ENCODE measurements at places on chromosomes 2 and 18.

- no peak for DNase-seq
These were observed 52.7 kb upstream of the CYP1B1 start for GRCh38 chr2:38128653-38129052.

DNA sequence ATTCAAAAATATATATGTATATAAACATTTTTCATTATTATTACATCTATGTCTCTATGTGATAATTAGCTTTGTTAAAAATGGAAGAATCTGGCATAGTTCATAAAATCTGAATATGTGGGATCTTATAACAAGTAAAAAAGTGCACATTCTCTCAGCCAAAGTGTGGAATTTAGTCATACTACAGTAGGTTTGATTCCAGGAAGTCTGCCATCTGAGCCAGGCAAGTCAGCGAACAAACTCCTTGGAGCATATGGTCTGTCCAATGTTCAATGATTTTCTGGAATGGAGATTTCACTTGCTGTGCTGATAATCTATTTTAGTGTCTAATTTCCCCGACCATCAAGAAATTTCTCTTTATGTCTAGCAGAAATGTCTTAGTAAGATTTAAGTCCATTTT lies 1033.2 kb upstream of the NXPH2 start:
- DNase-seq = no peak

- DNase-seq = no peak
These were observed 501.7 kb upstream of the TCF4 start for GRCh38 chr18:56089612-56090258.

- no peak for DNase-seq
These were observed 102.1 kb downstream of the MTCL1 start for GRCh38 chr18:8807488-8807805.

DNA sequence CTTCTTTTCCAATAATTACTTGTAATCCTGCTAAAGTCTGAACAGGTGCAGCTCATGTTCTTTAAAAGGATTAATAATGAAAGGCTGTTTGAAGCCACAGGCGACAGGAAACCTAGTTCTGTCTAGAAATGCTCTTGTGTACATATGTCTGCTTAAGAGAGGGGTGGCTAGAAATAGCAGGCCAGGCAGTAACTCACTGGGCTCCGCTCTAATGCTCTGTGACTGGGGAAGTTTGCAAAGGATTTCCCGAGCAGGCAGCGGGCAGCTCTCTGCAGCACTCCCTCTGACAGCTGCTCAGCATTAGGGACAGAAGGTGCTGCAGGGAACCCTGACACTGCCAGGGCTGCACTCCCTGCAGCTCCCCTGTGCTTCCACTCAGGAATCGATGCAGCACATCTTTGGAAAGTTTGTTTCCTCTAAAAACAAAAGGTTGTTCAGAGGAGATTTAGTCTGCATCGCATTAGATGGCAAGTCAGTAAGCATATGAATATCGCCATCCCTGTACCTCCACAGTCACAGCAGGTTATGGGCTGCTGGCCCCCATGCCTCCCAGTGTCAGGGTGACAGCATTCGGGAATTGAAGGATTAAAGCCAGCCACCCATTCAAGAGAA lies 33.1 kb upstream of the TTC39C start:
- no peak for DNase-seq

DNA sequence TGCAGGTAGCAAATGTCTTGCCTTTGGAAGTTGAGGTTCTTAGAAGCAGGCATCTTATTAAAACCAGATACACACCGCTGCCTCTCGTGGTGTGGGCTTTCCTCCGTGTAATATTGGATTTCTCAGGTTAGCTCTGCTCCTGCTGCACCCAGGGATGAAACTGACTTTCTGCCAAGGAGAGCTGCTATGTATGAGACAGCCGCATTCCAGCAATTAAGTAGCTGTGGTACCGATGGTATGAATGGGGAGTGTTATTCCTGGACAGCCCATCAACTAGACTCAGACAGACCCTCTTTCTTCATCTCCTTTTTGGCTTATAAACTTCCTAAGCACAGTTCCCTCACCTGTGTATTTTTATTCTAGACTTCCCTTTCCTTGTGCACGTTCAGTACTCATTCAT lies 6.8 kb upstream of the EHD3 start:
- no peak for DNase-seq

DNA sequence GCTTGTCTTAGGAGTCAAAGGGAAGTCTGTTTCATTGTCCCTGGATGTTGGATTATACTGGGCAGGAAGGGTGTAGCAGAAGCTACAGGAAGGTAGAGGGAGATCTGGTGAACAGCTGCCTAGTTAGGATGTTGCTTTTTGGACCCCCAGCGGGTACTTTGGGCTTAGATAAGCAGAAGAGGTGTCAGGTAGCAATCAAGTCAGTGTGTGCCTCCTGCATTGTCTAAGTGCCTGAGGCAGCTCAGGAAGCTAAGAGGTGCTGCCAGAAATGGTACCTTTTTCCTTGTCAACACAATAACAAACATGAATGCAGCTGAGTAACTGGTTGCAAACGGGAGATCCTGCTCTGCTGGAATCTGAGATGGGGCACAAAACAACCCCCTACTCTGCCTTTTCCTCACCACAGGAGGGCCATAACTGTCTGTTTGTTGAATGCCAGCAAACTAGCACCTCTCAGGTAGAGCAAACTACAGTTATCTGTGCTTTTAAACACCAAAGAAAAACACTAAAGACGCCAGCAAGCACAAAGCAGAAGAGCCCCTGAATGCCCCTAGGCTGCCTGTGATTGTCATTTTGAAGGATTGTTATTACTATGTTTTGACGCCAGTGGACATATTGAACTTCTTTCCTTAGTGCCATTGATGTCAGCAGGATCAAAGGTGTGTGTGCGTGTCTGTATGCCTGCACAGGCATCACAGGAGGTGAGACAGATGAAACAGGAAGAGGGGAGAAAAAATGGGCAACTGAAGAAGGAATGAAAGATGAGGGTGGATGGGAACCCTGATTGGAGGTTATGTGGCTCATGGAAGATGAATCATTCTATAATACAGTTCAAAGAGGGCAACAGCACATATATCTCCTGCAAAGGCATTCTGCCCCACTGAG lies 151.4 kb downstream of the ETAA1 start:
- no peak for DNase-seq

- no peak for DNase-seq
These were observed 228.4 kb upstream of the COPS8 start for GRCh38 chr2:236857246-236857645.

GRCh38 chr18:26262156-26262555 lies 35.9 kb downstream of the TAF4B start:
- no peak for DNase-seq

- no peak for DNase-seq
These were observed 509.7 kb downstream of the TDRD15 start for GRCh38 chr2:21633466-21633865.

DNA sequence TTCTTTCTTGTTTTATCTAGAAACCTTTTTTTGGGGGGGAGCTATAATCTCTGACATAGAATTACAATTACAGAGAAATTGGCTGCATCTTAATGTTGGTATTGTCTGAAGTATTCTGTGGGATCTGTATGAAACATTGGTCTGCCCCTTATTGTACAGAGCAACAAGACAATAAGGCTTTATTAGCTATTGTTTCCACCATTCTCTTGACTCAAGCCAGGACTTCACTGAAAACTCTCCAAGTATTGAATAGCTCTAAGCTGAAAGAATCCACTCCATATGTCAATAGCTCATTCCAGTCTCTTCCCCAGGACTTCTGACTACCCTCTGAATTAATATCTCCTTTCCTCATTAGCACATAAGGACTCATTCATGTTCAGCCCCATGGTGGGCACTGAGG lies 77.8 kb downstream of the RHBDD1 start:
- no peak for DNase-seq

DNA sequence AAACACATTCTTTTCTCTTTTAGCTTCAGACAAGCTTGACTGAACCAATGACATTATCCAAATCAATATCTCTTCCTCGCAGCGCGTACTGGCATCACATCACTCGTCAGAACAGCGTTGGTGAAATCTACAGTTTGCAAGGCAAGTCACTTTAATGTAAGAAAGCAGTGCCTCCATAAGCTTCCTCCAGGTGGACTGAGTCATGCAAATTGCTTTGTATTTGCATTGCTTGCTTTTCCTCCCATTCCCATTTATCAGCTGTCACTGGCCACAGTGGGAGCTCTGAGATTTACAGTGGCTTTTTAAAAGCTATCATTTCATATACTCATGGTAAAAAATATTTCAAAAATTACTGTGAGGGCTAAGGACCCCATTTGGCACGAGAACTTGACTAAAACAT lies 189.9 kb downstream of the CD226 start:
- no peak for DNase-seq

GRCh38 chr2:76599732-76600368 lies 889.1 kb upstream of the GCFC2 start:
- DNase-seq = no peak

- no peak for DNase-seq
These were observed 207.6 kb upstream of the CCDC150 start for GRCh38 chr2:196431957-196432356.

- no peak for DNase-seq
These were observed 135.5 kb upstream of the FANCL start for GRCh38 chr2:58376592-58376991.

DNA sequence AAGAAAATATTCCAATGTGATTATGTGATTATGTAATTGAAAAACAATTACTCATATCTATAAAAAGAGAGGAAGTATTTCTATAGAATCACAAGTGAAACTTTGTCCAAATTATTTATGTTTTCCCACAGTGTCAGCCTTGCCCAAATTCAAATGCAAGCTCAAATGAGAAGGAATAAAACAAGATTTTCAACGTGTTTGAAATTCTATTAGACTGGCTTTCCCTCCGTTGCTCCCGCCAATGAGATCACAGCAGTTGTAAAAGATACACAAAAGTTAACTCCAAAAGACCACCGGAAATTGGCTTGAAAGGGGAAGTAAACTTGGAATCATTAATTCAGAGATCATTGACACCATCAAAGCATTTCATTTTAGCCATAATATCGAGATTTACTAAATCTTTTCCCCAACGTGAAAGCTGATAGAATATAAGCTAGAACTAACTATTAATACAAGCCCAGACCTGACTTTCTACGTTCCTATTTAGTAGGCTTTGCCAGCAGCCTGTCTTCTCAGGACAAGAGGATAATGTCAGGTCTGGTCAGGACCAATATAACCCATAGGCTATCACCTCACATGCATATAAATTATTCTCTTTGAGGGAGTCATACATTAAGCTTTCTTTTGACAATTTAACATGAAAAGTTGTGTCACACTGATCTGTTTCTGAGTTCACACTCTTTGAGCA lies 222.6 kb upstream of the CHAC2 start:
- DNase-seq = no peak

DNA sequence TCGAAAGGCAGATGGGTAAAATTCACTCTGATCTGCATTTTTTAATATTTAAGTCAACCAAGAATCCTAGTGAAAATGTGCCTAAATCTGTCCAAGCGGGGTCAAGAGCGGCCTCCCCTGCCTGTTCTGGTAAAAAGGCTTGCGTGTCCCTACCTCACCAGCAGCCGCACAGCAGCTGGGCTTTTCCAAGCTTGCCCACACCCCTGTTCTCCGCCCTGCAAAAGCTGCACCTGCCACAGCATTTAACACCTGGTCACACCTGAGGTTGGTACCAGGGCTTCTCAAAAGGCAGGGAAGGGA lies 25.8 kb upstream of the TMEM182 start:
- no peak for DNase-seq

- DNase-seq = no peak
These were observed 12.1 kb downstream of the EPAS1 start for GRCh38 chr2:46309052-46309953.

DNA sequence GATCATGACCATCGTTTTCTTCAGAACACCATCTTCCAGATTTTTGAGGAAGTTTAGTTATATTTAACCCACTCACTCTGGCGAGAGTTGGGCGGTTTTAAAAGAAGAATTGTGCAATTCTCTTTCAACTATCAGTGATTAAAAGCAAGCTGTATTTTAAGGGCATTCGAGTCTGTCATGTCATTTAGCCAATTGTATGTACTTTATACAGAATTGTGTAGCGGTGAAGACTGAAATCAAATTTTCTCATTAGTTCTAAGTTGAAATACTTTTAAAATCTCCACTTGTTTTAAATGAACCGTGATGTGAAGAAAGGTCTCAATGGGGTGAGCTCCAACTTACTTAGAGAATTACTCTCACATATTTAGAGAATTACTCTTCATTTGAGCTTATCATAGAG lies 214.6 kb upstream of the DTNA start:
- no peak for DNase-seq

DNA sequence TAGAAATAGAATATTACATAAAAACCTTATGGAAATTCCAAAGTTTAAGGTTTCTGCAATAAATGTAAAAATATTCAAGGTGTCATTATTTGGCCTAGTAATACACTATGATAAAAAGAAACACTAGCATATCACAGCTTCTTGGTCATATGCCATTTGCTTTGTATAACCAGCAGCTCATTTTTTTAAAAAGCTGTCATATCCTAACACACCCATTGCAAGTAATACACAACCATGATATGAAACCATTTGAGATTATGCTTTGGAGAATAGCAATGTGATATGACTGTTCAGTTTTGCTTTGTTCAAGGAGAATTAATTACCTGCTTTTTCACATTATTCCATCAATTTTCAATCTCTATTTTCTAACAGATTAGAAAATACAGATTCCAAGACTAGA lies 149.0 kb downstream of the IKZF2 start:
- no peak for DNase-seq

DNA sequence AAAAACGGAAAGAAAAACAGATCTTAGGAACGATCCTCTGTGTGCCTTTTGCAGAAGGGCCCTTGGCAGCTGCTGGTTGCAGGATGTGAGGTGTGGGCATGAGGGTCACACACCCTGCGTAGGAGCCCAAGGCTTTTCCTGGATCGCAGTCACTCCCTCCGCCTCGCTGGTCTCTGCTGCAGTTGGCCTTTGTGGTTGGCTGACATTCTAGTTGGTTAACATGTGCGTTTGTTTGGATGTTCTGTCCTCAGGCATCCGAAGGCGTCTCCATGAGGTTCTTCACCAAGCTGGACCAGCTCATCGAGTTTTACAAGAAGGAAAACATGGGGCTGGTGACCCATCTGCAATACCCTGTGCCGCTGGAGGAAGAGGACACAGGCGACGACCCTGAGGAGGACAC lies 61.7 kb downstream of the INPP5D start:
- DNase-seq = no peak

GRCh38 chr2:69817729-69818501 lies 11.5 kb upstream of the GMCL1 start:
- no peak for DNase-seq

- no peak for DNase-seq
These were observed 11.4 kb downstream of the THNSL2 start for GRCh38 chr2:88181511-88181910.

- no peak for DNase-seq
These were observed 127.0 kb downstream of the CCBE1 start for GRCh38 chr18:59570101-59570775.

Measured in stimulated activated CD4-positive, alpha-beta T cell treated with anti-CD3 and anti-CD28 coated beads, Interleukin-4, amount 100 ng/mL, for 24 hours (primary cell).